Nucleus accumbens (tissue), 56 donors: ENCODE measurements at places on chromosomes 11 and 22.

- no peak for DNase-seq
These were observed 5.6 kb upstream of the ZBED4 start for GRCh38 chr22:49847751-49848689.

- DNase-seq: no peak
These were observed 74.6 kb upstream of the SUSD2 start for GRCh38 chr22:24106385-24107381.

GRCh38 chr22:43885319-43885671 is 6.5 kb downstream of the PNPLA5 start:
- DNase-seq: no peak

- no peak for DNase-seq
These were observed 13.1 kb upstream of the TCF20 start for GRCh38 chr22:42283278-42284201.

DNA sequence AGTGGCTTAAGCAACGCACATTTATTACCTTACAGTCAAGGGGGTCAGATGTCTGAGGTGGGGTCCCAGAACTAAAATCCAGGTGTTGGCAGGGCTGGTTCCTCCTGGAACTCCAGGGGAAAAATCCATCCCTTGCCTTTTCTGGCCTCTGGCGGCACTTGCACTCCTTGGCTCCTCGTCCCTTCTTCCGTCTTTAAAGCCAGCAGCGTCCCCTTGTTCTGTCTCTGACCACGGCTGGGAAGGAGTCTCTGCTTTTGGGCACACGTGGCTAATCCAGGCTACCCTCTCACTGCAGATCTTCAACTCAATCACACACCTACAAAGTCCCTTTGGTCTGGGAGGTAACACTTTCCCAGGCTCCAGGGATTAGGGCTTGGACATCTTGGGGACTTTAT is 73.5 kb upstream of the WNT7B start:
- DNase-seq: no peak

DNA sequence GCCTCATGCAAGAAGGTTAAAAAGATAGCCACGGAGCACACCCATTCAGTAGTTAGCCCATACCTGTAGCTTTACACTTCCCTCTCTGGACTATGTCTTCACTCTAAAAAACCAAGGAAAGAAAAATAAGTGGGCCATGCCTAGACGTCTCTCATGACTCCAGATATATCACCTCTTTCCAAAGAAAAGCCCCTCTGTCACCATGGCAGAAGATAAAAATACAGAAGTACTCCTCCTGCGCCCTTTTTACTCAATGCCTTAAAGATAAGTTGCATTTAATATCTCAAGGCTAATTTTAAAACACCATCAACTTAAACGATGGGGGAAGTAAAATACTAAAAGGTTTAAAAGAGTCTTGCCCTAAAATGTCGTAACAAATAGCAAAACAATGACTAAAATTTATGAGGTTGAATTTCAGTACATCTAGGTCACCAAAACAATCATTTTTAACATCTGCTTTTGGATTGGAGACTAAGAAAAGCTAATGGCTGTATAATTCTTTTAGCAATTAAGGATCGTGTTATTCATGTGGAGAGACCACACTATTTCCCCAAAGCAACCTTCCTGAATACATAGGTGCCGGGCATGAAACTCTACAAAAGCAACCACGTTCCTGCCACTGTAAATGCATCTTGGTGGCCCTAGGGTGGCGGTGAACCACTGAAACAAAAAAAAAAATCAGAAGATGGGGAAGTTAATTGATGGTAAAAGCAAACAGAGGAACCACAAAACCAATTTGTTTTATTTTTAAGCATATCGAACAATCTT is 46.0 kb downstream of the CELF1 start:
- DNase-seq: no peak
